Non-pigmented ciliary epithelial cell (primary cell): ENCODE measurements at places on chromosomes 6 and 20.

DNA sequence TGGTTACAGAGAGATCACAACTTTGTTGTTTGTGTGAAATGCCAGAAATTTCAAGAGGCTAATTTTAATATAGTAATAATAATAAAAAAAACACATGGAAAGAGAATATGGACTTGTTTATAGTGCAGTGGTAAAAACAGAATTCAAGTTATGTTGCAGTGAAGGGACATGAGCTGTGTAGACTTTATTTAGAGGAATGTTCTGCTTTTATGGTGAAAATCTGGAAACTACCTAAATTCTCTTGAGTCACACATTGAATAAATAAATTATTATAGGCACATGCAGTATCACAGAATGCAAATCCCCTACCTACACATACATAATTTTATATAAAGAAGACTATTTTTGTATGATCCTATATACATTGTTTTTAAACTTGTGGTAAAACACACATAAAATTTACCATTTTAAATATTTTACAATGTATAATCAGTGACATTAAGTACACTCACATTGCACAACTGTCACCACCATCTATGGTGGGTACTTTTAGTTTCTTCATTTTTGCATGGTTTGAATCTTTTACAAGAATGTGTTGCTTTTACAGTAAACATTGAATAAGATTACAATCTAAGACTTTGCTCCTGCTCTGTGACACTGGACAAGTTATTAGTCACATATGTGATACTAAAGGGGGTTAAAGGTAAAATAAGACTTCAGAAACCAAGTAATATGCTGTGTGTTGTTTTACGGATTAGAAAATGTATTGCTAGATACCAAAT, 107.4 kb downstream of the B3GAT2 start:
- no peak for DNase-seq

- no peak for DNase-seq
Measured at GRCh38 chr6:144477396-144477795, 192.3 kb downstream of the UTRN start.

DNA sequence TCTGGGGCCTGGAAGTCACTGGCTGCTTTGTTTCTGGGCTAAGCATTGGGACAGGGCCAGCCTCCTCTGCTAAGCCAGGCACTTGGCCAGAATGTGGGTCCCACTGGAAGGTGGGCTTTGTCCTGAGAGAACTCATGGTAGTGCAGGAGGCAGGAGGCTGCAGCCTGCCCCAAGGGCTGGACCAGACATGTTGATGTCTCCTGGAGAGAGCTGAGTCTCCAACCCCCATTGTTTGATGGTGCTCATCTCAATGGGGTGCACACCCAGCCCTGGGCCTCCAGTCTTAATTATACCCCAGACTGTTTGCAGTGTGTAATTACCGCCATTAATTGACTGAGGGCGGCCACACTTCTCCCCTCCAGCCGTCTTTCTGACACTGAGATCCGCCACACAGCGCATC, 220.5 kb upstream of the PMEPA1 start:
- no peak for DNase-seq

- peak; percentile 70 for DNase-seq
Measured at GRCh38 chr6:136582711-136583471, 32.7 kb upstream of the MAP7 start.

GRCh38 chr20:44520881-44521280, 989 bp downstream of the SERINC3 start:
- no peak for DNase-seq
